H54 (cell line): ENCODE measurements at places on chromosomes 5 and 9.

DNA sequence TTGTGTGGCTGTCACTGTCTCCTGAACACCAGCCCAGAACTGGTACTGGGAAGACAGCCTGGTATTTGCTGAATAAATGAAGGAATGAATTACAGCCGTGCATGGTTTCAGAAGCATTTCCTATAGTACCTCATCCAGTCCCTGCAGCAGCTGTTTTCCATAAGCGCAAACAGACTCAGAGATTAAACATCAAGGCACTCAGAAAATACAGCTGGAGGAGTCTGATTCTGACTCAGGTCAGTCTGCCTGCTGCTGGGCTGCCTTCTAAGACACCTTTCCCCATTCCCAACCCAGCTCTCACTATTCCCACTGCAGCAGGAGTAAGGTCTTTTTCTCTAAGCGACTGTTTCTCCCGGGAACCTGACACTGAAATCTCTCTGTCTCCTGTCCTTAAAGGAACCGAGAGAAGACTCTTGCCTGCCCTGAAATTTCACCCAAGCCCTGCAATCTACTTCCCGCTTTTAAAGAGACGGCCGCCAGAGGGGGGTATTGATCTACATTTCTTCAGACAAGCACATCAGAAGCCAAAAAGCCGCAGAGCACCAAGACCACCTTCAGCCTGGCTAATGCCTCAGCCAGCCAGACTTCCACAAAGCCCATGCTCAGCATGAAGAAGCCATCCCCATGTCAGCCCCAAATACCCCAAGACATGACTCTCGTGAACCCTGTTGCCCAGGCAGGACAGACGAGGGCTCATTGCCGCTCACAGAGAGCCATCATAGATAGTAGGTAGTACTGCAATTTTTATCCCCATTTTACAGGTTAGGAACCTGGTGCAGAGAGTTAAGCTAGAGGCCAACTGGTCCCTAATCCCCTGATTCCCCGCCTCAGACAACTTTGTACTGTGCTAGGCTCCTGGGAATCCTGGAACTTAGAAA lies 5.4 kb upstream of the FOXI1 start:
- peak; percentile 55 for DNase-seq

- no peak for DNase-seq
Observed at GRCh38 chr5:96870094-96871026, 5.9 kb upstream of the ERAP2 start.

DNA sequence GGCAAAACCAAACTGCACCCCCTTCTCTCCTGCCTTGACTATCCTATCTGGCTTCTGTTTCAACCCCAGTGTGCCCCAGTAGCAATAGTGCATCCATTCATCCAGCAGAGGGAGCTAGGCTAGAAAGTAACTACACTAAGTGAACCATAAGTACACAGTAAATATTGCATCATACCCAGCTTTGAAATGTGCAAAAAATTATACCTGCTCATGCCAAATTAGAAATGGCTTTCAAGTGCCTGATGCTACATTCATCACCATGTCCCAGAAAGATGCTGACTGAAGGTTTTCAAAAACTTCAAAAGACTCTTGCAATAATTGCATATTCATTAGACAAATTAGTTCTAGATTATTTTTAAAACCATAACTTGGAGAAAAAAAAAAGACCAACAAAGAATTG lies 153.5 kb downstream of the PRELID2 start:
- DNase-seq: peak; percentile 23

GRCh38 chr5:79285833-79286232 lies 49.9 kb downstream of the JMY start:
- DNase-seq: no peak

GRCh38 chr9:100477241-100477640 lies 4.3 kb downstream of the TMEFF1 start:
- DNase-seq: no peak

- no peak for DNase-seq
Observed at GRCh38 chr5:149870232-149870631, 74.4 kb downstream of the PDE6A start.

DNA sequence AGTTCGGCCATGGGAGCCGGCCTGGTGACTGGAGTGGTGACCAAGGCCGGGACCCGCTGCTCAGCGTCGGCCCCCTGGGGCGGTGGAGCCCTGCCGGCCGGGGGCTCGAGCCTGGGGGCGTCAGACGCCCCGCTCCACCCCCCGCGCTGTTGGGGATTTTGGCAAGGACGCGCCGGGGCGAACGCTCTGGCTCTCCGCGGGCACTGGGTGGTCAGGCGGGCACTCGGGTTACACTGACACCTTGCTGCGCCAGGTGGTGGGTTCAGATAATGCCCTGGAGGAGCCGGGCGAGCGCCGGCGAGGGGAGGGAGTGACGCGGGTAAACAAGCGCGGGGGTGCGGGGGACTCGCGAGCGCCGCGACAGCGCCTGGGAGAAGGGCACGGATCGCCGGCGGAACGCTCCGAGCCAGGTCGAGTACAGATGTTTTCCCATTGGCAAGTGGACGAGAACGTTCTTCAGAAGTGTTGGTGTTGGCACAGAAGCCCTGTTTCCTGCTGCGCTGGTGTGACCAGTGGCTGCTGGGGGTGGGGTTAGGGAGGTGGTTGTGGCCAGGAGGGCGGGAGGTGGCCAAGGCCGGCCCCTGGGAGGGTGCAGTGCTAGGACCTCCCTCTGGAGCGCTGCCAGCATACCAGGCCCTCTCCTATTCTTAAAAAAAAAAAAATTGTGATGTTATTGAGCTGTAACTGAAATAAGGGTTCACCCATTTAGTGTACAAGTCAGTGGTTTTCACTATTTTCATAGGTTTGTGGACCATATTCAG lies 773 bp downstream of the SQSTM1 start:
- peak; percentile 92 for DNase-seq

- no peak for DNase-seq
Observed at GRCh38 chr9:77851882-77852595, 179.6 kb downstream of the GNAQ start.
